DMS53 (cell line): ENCODE measurements at places on chromosomes 1 and 21.

DNA sequence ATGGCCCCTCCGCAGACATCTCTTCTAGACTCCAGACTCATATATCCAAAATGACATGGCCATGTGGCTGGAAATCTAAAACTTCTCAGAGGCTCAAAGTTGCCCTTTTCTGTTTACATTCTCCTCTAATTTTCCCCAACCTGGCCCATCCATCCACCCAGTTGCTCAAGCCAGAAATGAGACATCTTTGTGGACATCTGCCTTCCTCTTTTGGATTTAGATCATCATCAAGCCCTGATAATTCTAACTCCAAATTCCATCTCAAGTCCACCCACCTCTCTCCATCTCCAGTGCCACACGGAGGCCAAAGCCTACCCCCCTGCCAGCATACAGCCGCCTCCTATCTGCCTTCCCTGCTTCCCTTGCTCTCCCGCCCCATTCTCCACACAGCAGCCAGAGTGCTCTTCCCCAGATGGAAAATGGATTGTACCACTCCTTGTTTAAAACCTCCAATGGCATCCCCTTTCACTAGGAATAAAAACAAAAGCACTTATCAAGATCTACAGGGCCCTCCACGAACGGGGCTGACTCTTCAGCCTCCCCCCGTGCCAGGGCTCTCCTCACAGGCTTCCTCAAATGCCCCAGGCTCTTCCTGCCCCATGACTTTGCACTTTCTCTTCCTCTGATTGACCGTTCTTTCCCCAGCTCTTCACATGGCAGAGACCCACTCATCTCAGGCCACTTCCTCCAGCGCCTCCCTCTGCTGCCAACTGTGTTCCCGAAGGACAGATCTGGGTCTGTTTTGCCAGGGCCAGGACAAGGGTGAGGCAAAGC lies 40.1 kb downstream of the SYT6 start:
- peak; percentile 23 for DNase-seq

- no peak for DNase-seq
These were observed 52.6 kb downstream of the MT1HL1 start for GRCh38 chr1:236951672-236952071.

GRCh38 chr1:57162607-57163261 lies 196.9 kb upstream of the C8B start:
- DNase-seq: no peak

DNA sequence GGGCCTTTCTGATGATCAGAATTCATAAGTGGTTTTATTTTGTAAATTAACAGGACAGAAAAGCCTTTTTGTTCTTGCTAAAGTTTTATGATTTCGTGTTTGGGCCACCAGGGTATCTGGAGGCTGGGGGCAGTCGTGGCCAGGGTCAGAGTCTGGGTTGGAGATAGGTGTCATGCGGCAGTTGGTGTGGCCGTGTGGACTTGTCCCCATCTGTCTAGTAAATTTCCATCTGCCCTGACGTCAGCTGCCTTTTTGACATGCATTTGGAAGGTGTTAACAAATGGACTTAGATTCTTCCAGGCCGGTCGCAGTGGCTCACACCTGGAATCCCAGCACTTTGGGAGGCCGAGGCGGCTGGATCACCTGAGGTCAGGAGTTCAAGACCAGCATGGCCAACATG lies 56.8 kb downstream of the SKI start:
- DNase-seq: no peak

DNA sequence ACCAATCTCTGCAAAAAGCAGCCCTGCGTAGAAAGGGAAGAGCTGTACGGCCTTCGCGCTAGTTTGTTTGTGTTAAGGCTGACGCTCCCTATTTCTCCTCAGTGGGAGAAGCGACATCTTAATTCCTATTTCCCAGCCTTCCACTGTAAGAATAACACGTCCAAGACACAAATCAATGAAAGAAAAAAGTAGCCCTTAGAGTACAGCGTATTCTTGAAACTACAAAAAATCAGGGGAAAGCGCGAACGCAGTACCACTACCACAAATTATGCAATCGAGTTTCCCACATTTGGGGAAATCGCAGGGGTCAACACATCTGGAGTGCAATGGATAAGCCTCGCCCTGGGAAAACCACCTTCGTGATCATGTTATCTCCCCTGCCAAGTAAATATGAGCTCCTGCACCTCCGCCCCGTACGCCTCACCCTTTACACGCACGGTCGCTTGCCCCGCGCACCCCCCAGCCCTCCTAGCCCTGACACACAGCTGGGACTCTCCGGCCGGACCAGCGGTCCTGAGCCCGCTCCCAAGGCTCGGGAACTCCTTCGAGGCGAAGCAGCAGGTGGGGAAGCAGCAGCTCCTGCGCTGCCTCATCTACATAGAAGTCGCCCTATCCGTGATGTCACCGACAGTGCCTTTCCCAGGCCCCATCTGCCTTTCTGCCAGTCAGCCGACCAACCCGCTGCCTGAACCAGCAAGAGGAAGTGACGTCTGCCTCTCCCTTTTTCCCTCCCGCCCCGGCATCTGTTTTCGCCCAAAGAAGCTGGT lies 94.7 kb downstream of the PPIAL4G start:
- DNase-seq: peak; percentile 97

DNA sequence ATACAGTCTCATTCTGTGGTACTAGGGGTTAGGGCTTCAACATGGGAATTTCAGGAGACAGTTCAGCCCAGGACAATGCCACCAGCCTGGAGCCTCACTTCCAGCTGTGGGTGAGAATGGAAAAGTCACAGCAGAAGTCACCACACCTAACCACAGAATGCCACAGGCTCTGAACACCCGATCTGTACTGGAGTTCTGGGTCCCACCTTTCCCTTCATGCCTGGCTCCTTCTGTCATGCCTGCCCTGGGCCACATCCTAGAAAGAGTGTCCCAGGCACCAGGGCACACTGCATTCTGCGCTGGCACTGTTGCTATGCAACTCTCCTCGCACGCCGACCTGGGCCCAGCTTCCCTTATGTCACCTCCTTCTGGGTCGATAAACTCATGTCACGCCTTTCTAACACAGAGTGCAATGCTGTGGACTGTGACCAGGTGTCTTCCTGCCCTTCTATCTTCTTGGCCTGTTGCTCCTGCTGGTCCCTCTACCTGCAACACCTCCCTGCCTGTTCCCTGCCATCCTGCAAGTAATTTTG lies 21.2 kb downstream of the RCSD1 start:
- no peak for DNase-seq
